ENCODE measurements at places on chromosomes 5 and 9.

DNA sequence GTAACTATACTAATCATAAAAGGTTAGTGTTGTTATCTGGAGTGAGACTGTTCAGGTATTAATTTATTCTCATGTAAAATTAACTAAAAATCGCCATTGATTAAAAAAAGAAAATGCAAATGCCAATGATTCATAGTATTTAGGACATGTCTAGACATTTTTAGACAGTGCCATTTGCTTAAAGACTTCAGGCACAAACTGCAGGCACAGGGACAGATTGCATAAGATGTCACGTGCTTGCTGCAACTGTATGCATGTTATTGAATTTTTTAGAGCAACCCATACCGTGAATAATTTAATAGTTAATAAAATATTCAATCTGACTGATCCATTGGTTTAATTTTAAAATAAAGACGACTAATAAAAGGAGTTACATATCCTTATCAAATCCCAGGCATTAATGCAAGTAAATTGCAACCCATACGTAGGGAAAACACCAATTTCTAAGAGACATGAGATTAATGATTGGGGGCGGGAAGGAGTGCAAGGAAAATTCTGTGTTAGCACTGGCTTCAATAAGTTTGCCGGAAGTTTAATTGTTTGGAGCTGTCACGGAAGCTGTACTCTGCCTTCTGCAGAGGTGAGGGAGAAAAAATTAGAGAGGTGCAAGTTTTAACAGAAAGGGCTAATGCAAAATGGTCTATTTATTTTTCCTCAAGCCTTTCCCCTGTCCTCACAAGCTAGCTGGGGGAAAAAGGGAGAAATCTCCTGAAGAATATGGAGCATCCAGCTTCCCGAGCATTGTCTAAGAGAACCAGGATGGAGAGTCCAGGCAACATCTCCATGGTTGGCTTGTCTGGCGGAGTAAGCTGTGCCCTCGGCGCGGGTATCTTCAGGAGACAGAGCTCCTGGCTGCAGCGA, 2.9 kb downstream of the EDIL3 start:
- no peak for DNase-seq

DNA sequence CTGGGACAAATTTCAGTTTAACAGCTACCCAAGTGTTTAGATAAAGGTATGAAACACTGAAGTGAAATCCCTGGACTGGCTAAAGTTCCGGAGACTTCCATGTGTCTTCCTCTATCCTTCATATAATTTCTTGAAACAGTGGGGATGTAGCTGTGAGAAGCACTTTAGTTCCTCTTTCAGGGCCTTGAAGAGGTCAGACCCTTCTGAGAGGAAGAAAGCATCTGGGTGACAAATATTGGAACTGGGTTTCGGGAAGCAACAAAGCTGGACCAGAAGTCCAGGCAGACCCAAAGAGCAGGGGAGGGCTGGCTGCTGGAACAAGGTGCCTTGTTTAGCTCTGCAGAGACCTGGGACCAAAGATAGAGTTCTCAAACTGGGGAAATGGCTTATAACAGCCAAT, 75.4 kb upstream of the ZFAND5 start:
- no peak for DNase-seq

GRCh38 chr5:56128113-56128512, 105.0 kb downstream of the ANKRD55 start:
- no peak for DNase-seq

DNA sequence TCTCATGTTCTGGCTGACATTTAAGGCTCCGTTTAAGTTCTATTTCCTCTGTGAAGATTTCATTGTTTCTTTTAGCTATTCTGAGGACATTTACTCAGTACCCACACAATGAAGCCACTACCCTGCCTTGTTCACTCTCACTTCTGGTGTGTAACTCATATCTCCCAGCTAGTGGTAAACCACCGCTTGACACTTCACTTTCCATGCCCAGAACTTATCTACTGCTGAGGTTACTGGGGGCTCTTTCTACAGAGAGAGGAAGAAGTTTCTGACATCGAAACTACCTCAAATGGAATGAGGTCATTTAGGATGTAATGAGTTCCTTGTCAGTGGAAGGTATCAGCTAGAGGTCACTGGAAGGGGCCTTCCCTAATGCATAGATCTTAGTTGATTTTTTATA, 501.5 kb downstream of the DMAC1 start:
- no peak for DNase-seq

DNA sequence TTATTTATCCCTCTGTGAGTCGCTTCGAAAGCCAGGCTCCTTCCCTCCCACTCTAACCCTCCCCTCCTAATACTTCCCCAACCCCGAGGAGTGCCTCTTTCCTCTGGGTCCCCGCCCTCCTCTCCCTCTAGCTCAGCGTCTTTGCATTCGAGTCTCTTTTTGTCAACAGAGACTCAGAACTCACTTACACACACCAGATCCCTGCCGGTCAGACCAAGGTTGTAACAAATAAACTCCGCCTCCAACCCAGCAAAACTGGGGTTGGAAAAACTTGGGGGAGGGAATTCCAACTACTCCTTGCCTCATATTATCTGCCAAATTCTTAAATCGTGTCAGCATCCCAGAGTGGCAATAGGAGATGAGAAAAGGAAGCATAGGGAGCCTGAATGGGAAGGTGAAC, at the start of gene HTR1A:
TSS of gene HTR1A (minus strand) at position 167 of the 400 bp plus-strand sequence. CDS start 726 bp downstream, outside the sequence.
- no peak for DNase-seq

GRCh38 chr5:28516722-28517121, 1478.3 kb upstream of the CDH9 start:
- DNase-seq: no peak

GRCh38 chr5:39228596-39228995, 9.2 kb upstream of the FYB1 start:
- no peak for DNase-seq

DNA sequence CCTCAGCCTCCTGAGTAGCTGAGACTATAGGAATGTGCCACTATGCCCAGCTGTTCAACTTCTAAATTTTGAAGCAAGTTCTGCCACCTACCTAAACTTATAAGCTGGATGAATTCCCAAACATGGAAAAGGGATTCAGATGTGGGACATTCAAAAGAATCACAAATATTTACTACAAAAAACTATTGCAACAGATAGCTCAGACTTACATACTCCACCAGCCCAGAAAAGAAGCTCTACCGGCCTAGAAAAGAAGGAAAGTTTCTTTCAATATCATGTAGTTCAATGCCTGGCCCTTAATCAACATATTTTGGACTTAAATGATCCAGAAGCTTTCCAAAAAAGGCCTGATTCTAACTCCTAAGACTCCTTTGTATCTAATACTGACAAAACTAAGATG, 23.8 kb downstream of the SH3RF2 start:
- no peak for DNase-seq

DNA sequence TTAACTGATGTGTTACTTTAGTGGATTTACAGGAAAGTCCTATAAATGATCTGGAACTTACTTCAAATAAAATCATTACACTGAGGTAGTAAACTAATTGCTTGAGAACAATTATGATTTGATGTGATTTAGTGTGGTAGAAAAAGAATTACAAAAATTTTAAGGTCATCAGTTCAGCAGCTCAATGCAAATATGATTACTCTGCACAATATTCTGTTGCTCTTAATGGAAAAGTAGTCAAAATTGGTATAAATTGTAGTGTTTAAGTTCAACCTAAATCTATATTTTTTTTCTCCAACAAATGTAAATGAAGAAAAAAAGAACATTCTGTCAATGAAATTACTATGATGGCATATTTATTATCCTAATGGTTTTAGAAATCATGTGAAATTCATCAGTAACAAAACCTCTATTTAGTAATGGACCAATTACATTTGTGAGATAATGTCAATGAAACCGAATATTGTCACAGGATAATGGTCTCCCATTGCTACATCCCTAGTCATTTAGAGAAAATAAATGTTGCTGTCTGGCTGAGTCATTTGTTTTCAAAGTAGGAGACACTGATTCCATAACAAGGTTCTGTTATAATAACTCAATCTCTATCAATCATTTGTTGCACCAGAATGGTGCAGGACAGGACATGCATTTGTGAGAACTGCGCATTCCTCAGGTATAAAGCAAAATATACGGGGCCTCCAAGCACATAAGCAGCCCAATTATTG, 177.1 kb downstream of the NFIB start:
- DNase-seq: no peak

- no peak for DNase-seq
These were observed 137.8 kb downstream of the LPAR1 start for GRCh38 chr9:110900456-110900855.

- DNase-seq: no peak
These were observed 198.6 kb downstream of the MSX2 start for GRCh38 chr5:174922955-174923354.

DNA sequence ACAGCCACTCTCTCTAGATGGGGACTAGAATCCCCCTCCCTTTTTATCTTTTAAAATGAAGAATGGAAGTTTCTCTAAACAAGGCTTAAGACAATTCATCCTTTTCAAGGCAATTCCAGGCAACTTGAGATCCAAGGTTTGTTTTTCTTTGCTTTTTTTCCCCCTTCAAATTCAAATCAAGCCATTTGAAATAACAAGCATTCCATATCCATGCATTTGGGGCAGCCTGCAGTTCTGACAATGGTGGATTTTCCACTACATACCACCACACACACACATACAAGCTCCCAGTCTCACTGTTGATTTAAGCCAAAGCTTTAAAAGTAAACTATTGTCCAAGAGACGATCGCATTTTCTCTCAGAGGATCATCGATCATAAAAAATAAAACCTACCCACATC, 424 bp downstream of the INSYN2B start:
- no peak for DNase-seq

GRCh38 chr5:149872351-149873040, 72.1 kb downstream of the PDE6A start:
- DNase-seq: no peak

GRCh38 chr9:72471096-72471495, 50.3 kb upstream of the TMC1 start:
- no peak for DNase-seq

DNA sequence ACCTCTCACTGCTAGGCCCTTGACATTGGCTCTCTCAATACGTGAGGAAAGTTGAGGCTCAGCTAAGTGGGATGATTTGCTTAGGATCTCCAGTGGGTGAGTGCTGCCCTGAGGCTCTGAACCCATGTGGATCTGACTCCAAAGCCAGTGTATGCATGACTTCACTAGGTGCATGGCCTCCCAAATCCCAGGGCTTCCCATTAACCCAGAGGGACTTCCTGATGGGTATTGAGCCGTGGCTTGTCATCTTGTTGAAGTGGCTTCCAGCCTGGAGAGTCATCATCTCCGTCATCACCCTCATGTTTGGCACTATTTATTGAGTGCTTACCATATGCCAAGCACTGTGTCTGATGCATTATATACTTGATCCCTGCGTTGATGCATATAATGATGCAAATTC, 37.3 kb upstream of the TEX48 start:
- DNase-seq: no peak

GRCh38 chr9:73137914-73138313, 13.8 kb upstream of the ANXA1 start:
- DNase-seq: no peak

DNA sequence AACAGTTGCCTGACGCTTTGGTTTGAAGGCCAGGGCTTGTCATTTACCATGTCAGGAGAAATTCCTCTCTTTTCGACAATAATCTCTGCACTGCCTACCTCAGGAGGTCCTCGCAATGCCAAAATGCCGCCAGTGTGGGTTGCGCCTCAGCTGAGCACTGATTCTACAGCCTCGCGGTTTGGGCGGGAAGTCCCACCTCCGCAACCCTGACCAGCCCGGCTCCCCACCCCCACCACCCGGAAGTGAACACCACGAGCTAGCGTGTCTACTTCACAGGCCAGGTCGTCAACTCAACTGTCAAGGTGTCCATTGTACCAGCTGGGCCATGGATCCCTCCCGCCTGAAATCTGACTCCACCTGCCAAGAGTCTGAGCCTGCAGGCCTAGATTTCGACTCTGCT, at the start of gene TPD52L3:
TSS of gene TPD52L3 (plus strand) at position 273 of the 400 bp plus-strand sequence. CDS start 221 bp downstream, outside the sequence.
- no peak for DNase-seq

DNA sequence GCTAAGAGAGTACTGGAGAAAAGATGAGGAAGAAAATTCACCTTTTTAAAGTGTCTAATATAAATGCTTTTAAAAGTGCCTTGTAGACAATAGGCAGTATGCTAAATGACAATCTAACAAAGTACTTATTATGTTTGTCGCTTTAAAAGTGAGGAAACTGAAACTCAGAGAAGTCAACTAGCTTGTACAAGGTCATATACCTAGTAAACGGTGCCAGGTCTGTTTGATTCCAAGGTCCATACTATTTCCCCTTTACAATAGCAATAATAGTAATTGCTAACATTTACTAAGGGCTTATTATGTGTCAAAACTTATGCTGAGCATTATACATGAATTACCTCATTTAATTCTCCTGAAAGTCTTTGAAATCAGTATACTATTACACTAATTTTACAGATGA, 328.6 kb upstream of the SLC24A2 start:
- DNase-seq: no peak

DNA sequence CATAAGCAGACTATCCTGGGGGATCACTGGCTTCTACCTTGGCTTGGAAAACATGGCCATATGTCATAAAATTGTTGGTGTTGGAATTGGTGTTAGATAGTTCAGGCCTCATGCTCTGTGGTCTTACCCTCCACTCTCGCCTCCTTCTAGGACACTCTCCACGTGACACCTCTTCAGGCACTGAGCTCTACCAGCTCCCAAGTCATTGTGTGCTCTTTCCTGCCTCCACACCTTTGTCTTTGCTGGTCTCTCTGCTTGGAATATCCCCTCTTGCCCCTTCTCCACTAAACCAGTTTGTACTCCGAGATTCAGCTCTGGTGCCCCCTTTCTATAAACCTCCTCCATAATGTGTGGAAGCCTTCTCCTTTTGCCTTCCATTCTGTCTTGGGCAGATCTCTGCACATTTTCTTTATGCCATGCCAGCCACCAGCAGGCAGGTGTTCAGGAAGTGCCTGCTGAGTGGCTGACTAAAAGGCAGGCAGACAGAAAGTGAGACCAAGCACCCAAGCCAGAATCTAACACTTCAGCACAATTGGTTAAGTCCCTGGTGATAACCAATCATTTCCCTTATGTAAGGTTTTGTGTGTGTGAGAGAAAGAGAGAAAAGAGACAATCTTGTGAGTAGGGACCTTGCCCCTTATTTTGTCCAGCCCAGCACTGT, 37.7 kb downstream of the SAR1B start:
- DNase-seq: no peak

GRCh38 chr5:93275376-93275775, 305.6 kb downstream of the NR2F1-AS1 start:
- DNase-seq: no peak

DNA sequence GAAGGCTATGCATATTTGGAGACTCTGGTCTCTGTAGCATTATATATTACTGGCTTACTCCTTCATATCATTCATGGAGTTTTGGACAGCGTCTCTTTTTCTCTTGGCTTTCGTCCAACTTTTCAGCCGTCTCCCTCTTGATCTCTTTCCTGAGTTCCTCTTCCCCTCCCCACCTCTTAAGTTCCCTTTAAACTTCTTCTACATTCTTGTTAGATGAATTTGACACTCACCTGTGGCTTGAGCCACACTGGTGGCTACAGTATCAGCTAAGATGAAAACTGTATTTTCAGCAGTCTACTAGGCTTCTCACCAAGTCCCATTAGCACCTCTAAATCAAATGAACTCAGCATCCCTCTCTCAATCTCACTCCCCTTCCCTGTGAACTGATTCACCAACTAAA, 128.1 kb downstream of the STARD4 start:
- no peak for DNase-seq
